ENCODE measurements at places on chromosomes 7 and 10. TPM values are rescaled to one million over a fixed set of nuclear protein-coding genes. Genes with fewer than 3 reads are reported as not detected.
A peak's percentile ranks its signal among the peaks of the same experiment; 100 is the strongest.

GRCh38 chr7:43721193-43721806 is 8.0 kb downstream of the COA1 start:
- H3K27me3 ChIP-seq = no peaks in the 10 kb centered on the region
- H3K4me1 ChIP-seq = peaks cover 7% of the 10 kb centered on the region
- H3K36me3 ChIP-seq = peaks cover 37% of the 10 kb centered on the region
- peak overlapping the region; percentile 79 for H3K27ac ChIP-seq
- no peak overlapping the region for H3K4me3 ChIP-seq

GRCh38 chr10:102246261-102246660 is 929 bp downstream of the GBF1 start:
- peak overlapping the region; percentile 100 for H3K4me3 ChIP-seq
- no peak for DNase-seq
- peaks cover 32% of the 10 kb centered on the region for H3K4me1 ChIP-seq
- no peaks in the 10 kb centered on the region for H3K36me3 ChIP-seq

- peaks cover 13% of the 10 kb centered on the region for H3K4me1 ChIP-seq
- H3K27ac ChIP-seq = no peak overlapping the region
- peak overlapping the region; percentile 77 for H3K4me3 ChIP-seq
- H3K27me3 ChIP-seq = peaks cover 15% of the 10 kb centered on the region
- no peaks in the 10 kb centered on the region for H3K36me3 ChIP-seq
- DNase-seq = peak; percentile 78
Measured at GRCh38 chr10:97196223-97197029, 10.7 kb upstream of the SLIT1 start.

- peaks cover 54% of the 10 kb centered on the region for H3K4me1 ChIP-seq
- H3K27me3 ChIP-seq = no peaks in the 10 kb centered on the region
- H3K36me3 ChIP-seq = no peaks in the 10 kb centered on the region
- no peak for DNase-seq
- H3K27ac ChIP-seq = no peak overlapping the region
Measured at GRCh38 chr10:76428551-76429367, 997.3 kb downstream of the LRMDA start.

ERV3-1 gene
- 11.5 TPM for total RNA-seq

- H3K27ac ChIP-seq = no peak overlapping the region
- no peak for DNase-seq
- H3K4me3 ChIP-seq = no peak overlapping the region
- peaks cover 6% of the 10 kb centered on the region for H3K4me1 ChIP-seq
- H3K36me3 ChIP-seq = no peaks in the 10 kb centered on the region
- H3K27me3 ChIP-seq = no peaks in the 10 kb centered on the region
Measured at GRCh38 chr10:123634221-123634620, 31.9 kb upstream of the GPR26 start.

GRCh38 chr7:25714013-25714412 is 438.0 kb upstream of the NFE2L3 start:
- no peaks in the 10 kb centered on the region for H3K36me3 ChIP-seq
- no peak overlapping the region for H3K4me3 ChIP-seq
- no peaks in the 10 kb centered on the region for H3K27me3 ChIP-seq
- no peak overlapping the region for H3K27ac ChIP-seq
- no peak for DNase-seq
- peaks cover 21% of the 10 kb centered on the region for H3K4me1 ChIP-seq

DNA sequence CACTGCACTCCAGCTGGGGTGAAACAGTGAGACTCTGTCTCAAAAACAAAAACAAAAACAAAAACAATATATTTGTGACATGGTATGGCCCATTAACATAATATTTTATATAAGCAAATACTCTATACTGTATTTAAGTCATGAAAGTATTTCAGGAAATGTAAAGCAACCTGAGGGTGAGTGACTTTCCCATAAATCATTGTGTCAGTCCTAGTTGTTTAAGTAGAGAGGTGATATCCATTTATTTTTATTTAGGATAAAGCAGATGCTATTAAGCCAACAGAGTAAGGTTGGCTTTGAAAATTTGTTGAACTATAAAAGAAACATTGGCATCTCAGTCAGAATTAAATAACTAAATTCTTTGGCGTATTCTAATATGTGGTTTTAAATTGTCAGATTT is 60.5 kb downstream of the MKLN1 start:
- H3K27me3 ChIP-seq = no peaks in the 10 kb centered on the region
- no peak overlapping the region for H3K4me3 ChIP-seq
- peaks cover 18% of the 10 kb centered on the region for H3K4me1 ChIP-seq
- no peak overlapping the region for H3K27ac ChIP-seq
- H3K36me3 ChIP-seq = no peaks in the 10 kb centered on the region

GRCh38 chr7:150446288-150446938 is 4.0 kb upstream of the GIMAP8 start:
- peaks cover 47% of the 10 kb centered on the region for H3K27me3 ChIP-seq
- peaks cover 1% of the 10 kb centered on the region for H3K36me3 ChIP-seq
- DNase-seq = no peak
- H3K4me1 ChIP-seq = peaks cover 13% of the 10 kb centered on the region
- no peak overlapping the region for H3K27ac ChIP-seq
- H3K4me3 ChIP-seq = no peak overlapping the region

GRCh38 chr7:158054081-158054480 is 533.5 kb downstream of the PTPRN2 start:
- no peak for DNase-seq
- H3K27me3 ChIP-seq = peaks cover 3% of the 10 kb centered on the region
- H3K27ac ChIP-seq = no peak overlapping the region
- H3K4me3 ChIP-seq = no peak overlapping the region
- H3K36me3 ChIP-seq = peaks cover 32% of the 10 kb centered on the region

- H3K27ac ChIP-seq = no peak overlapping the region
- no peak overlapping the region for H3K4me3 ChIP-seq
- no peak for DNase-seq
- H3K27me3 ChIP-seq = no peaks in the 10 kb centered on the region
Measured at GRCh38 chr7:66170309-66171231, 34.6 kb upstream of the TPST1 start.

DNA sequence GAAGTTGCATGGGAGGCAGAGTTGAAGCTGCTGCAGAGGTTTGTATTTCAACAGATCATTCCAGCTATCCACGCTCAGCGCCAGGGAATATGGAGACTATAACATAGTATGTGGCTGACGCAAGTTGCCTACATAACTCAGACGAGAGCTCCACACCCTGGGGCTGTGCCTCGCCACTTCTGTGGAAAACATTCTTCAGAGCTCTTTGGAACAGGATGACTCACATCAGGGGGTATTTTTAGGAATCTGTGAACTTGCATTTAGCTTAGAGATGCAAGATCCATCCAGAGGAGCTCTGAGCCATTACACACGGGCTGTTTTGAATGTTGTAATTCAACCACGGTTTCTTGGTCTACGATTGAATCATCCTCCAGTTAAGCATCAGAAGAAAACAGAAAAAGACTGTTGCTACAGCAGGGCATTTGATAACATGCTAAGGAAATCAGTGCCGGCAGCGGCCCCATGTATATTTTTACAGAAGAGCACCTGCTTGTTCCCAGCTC is 481.5 kb upstream of the AKR1E2 start:
- no peaks in the 10 kb centered on the region for H3K27me3 ChIP-seq
- DNase-seq = no peak
- H3K4me1 ChIP-seq = peaks cover 19% of the 10 kb centered on the region
- H3K4me3 ChIP-seq = no peak overlapping the region

GRCh38 chr7:128944487-128945236 is 6.9 kb downstream of the IRF5 start:
- no peak overlapping the region for H3K4me3 ChIP-seq
- no peaks in the 10 kb centered on the region for H3K36me3 ChIP-seq
- no peak overlapping the region for H3K27ac ChIP-seq
- DNase-seq = no peak
- H3K4me1 ChIP-seq = 0 out of 2 replicates have a peak, but pooled peaks cover 3% of the 10 kb centered on the region
- peaks cover 16% of the 10 kb centered on the region for H3K27me3 ChIP-seq

CLRN3 gene
- total RNA-seq = not detected

CHN2 gene
- 5.0 TPM for total RNA-seq

DNA sequence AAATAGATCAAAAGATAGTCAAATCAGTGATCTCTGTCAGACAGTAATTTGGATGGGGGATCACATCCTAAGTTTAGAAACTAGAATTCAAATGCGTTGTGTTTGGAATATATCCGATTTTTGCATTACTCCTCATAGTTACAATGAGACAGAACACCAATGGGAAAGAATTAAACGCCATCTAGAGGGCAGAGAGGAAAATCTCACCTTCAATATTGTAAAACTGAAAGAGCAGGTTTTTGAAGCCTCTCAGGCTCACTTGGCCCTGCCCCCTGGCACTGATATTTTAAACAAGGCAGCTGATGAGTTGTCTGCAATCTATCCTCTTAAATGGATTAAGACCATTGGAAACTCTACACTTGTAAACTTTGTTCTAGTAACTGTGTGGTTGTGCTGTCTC is 17.7 kb downstream of the FRG2B start:
- no peak overlapping the region for H3K27ac ChIP-seq
- H3K27me3 ChIP-seq = peaks cover 15% of the 10 kb centered on the region
- peaks cover 64% of the 10 kb centered on the region for H3K36me3 ChIP-seq
- no peak overlapping the region for H3K4me3 ChIP-seq
- no peak for DNase-seq

GRCh38 chr10:49138361-49138891 is 4.6 kb upstream of the FAM170B start:
- 0 out of 2 replicates have a peak, but pooled peaks cover 2% of the 10 kb centered on the region for H3K36me3 ChIP-seq
- H3K4me3 ChIP-seq = no peak overlapping the region
- no peak for DNase-seq
- no peaks in the 10 kb centered on the region for H3K27me3 ChIP-seq
- peaks cover 27% of the 10 kb centered on the region for H3K4me1 ChIP-seq

PDE6C gene
- not detected for total RNA-seq

DNA sequence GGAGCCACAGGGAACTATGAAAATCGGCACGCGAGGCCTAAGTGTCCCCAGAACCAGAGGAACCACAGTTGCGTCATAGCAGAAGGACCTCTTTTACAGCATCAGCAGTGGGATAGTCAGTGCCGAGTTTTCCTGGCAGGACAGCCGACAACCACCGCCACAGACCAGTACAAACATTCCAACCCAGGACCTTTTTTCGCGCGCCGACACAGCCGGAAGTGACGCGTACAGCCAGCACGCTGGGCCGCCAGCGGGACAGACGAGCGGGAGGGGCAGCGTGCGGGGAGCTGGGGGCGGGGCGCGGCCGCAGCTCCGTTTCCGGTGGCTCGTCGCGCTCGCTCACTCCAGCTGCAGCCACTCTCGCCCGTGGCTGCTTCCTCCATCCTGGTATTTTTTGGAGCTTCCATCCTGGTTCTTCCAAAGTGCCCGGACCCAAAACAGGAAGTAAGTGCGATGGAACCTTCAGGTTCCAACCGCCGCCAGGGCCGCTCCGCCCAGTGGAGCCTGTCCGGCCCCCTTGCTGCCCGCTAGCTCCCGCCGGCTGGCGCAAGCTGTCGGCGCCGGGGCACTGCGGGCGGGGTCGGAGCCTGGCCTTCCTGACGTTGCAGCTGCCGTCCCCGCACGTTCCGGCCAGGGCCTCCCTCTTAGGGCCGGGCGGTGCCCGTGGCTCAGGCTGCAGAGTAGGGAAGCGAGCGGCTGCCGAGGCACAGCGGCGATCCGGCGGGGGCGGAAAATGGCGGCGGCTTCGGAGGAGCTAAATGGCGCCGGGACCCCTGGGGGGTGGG is at the start of gene DMTF1:
Gene DMTF1 (plus strand): TSS at position 342 of the 785 bp plus-strand sequence. CDS start 12,489 bp downstream, outside the sequence.
- peaks cover 49% of the 10 kb centered on the region for H3K4me1 ChIP-seq
- H3K4me3 ChIP-seq = peak within 1 kb of the TSS; percentile 94
- DNase-seq = peak; percentile 92
- H3K27ac ChIP-seq = peak within 1 kb of the TSS; percentile 99
- no peaks in the 10 kb centered on the region for H3K27me3 ChIP-seq

DNA sequence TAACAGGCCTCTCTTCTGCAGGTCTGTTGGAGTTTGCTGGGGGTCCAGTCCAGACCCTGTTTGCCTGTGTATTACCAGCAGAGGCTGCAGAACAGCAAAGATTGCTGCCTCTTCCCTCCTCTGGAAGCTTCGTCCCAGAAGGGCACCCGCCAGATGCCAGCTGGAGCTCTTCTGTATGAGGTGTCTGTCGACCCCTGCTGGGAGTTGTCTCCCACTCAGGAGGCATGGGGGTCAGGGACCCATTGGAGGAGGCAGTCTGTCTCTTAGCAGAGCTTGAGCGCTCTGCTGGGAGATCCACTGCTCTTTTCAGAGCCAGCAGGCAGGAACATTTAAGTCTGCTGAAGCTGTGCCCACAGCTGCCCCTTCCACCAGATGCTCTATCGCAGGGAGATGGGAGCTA is 361.1 kb upstream of the NRP1 start:
- DNase-seq = no peak
- no peaks in the 10 kb centered on the region for H3K27me3 ChIP-seq
- H3K4me3 ChIP-seq = no peak overlapping the region
- peaks cover 41% of the 10 kb centered on the region for H3K36me3 ChIP-seq
- no peak overlapping the region for H3K27ac ChIP-seq
- peaks cover 36% of the 10 kb centered on the region for H3K4me1 ChIP-seq

DNA sequence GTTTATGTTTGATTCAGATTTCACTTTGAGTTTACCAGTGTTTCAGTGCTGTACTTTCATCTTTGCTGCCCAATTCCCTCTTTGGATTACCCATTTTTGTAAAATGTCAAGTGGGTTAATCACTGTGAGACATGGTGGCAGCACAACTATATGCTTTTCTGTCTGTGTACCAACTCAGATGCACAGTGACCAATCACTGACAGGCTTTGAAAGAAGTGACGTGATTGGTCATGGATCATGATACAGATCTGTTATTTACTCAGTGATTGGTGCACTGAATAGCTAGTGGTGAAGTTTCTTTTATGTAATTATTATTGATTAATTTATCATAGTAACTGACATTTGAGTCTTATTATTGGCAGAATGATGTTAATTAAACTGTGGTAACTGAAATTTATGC is 126.9 kb downstream of the SDK1 start:
- H3K4me3 ChIP-seq = no peak overlapping the region
- no peak overlapping the region for H3K27ac ChIP-seq
- peaks cover 23% of the 10 kb centered on the region for H3K4me1 ChIP-seq
- H3K27me3 ChIP-seq = no peaks in the 10 kb centered on the region
- no peak for DNase-seq

MRPS33 gene
- 63.5 TPM for total RNA-seq

ITGA8 gene
- not detected for total RNA-seq

- H3K4me1 ChIP-seq = peaks cover 9% of the 10 kb centered on the region
- H3K4me3 ChIP-seq = no peak overlapping the region
- no peak for DNase-seq
- no peaks in the 10 kb centered on the region for H3K36me3 ChIP-seq
Measured at GRCh38 chr7:31078363-31078990, 26.4 kb downstream of the ADCYAP1R1 start.

COA1 gene
- 146 TPM for total RNA-seq
